Fibroblast of skin of right biceps (primary cell): ENCODE measurements at places on chromosomes 2 and 18.

GRCh38 chr18:49479381-49480137 lies 7.5 kb downstream of the C18orf32 start:
- DNase-seq = no peak

- DNase-seq = no peak
Measured at GRCh38 chr18:62085756-62086155, 101.1 kb downstream of the PIGN start.

- peak; percentile 70 for DNase-seq
Measured at GRCh38 chr2:85413592-85414420, 3.6 kb upstream of the CAPG start.

GRCh38 chr2:151526572-151527090 lies 116.9 kb downstream of the RIF1 start:
- DNase-seq = no peak

GRCh38 chr2:70921031-70921430 lies 14.7 kb upstream of the ATP6V1B1 start:
- no peak for DNase-seq

GRCh38 chr2:234566622-234567021 lies 69.7 kb upstream of the ARL4C start:
- DNase-seq = no peak

DNA sequence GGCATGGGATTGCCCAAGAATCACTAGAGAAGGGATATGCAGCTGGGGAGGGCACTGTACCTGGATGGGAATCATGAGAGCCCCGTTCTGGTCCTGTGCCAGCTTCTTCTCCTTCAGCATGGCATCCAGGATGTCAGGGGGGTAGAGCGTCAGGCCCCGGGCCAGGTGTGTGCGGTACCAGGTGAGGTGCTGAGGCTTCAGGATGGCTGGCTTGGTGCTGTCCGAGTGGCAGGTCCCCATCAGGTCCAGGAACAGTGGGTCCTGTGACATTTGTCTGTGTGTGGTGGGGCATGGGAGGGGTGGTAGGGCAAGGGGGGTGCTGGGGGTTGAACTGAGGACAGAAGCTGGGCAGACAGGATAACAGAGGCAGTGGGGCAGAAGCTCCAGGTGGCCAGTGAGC lies 13.2 kb downstream of the CFAP65 start:
- DNase-seq = no peak

- DNase-seq = peak; percentile 100
Measured at GRCh38 chr2:55862673-55863390, 60.8 kb downstream of the EFEMP1 start.

DNA sequence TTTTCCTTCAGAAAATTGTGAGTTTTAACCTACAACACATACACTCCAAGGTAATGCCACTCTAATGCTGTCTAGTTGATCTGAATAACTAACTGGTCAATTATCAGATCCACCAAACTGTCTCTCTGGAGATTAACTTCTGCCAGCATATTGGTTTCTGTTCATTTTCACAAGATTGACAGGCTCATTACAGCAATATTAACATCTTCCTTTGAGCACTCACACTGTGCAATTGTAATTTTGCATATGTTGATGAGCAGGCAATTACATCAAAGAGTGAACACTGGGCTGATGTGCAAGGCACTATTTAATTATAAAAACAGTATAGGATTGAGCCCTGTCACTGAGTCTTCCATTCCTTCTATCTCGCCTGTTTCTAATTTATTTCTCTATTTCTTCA lies 197.3 kb downstream of the SLC8A1 start:
- DNase-seq = no peak

DNA sequence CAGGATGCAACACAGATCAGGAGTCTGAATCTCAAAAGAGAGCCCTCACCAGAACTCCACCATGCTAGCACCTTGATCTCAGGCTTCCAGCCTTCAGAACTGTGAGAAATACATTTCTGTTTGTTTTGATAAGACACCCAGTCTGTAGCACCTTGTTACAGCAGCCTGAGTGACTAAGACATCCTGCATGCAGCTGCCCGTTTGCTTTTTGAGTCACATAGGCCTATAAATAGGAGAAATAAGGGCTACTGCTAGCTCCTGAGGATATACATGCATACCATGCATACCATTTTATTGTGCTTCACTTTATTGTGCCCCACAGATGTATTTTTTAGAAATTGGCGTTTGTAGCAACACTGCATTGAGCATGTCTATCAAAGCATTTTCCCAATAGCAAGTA lies 337.8 kb downstream of the CDH2 start:
- peak; percentile 94 for DNase-seq

- DNase-seq = no peak
Measured at GRCh38 chr2:62000538-62000937, 95.1 kb downstream of the COMMD1 start.

DNA sequence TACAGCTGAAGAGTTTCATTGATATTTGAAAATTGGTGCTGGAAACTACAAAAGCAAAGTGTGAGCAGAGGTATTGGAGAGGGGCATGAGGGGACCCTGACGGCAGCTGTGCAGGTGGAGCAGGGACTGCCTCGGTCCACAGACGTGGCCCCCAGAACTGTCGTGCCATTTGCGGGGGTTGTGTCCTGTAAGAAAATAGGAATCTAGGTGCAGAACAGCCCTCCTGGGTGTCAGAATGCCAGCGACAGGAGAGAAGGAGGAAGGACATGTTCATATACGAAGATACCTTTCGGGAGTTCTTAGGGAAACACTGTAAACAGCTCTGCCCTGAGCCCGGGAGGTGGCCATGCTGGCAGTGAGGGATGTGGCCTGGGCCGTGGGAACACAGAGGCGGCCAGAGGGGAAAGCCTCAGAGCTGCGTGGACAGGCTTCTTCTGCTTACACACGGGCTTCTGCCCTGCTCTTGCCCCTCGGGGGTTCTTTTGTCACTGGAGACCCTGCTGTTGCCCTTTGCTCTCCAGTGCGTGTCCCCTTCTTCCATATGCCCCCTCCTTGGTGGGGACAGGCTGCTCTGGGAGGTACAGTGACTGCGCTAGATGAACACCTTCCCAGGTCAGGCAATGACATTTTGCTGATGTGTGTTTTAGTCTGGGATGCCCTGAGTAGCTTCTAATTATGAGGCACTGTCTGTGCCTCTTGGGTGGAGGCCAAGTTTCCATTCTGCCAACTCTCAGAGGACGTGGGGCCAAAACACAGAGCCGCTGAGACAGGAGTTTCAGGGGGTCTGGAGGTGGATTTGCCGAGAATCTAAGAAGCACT lies 81.9 kb upstream of the TXNDC2 start:
- no peak for DNase-seq

DNA sequence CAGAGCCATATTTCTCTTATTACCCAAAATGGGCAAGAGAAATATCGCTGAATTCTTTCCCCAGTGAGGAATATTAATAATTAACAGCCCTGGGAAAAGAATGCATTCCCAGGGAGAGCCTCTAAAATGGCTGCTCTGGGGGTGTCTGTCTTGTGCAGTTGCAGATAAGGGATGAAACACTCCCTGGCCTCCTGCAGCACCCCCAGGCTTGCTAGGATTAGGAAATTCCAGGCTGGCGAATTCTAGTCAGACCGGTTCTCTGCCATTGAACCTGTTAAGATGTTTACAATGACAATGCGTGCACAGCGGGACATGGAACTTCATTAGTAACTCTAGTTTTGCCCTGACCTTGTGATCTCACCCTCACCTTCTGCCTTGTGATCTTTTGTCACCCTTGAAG lies 24.5 kb downstream of the MRPL30 start:
- DNase-seq = no peak

DNA sequence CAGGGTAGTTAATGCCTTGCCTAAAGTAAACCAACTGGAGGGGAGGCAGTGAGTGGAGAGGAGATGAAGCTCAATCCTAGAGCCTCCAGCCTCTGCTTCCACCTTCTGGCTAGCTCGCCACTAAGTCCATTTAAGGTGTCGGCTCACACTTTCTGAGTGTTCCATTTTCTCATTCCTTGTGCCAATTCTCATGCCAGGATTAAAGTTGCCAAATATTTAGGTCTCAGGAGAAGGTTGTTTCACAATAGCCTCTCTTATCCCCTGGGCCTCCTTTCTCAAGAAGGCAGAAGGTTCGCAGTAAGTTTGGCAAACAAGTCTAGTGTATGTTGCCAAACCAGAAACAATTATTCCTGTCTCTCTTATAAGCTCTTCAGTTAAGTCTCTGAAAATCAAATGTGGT lies 57.2 kb downstream of the TACR1 start:
- no peak for DNase-seq

DNA sequence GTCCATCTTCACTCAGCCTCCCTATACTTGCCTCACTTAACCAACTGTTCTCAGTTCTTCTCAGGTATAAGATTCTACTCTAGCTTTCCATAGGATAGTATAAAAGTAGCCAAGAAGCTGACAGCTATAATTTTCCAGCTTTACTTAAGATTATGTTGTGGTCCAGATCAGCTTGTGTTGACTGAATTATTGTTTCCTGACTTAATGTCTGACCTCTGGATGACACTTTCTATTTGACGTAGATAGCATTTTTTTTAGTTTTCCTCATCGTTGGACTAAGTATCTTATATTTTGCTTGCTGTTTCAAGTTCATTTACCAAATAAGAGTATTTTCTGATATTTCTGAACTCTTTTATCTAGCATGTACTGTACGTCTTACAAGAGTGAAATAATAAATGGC lies 1272.5 kb upstream of the CDH2 start:
- peak; percentile 49 for DNase-seq

DNA sequence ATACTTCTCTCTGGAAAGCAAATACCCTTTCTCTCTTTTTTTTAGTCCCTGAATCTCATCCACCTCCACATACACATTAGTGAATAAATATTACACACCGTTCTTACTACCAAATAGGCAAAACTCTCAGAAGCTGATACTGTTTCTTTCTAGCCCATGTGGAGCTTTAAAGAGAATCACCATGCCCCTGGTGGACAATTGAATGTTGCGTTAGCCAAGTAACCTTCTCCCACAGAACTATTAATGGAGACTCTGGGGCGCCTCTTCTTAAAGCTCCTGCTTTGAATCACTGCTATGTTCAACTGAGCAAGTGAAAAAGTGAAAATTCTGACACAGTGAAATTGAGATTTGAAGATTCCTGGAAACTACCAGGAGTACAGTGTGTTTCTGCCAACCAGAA lies 522.8 kb upstream of the CDH7 start:
- DNase-seq = no peak

DNA sequence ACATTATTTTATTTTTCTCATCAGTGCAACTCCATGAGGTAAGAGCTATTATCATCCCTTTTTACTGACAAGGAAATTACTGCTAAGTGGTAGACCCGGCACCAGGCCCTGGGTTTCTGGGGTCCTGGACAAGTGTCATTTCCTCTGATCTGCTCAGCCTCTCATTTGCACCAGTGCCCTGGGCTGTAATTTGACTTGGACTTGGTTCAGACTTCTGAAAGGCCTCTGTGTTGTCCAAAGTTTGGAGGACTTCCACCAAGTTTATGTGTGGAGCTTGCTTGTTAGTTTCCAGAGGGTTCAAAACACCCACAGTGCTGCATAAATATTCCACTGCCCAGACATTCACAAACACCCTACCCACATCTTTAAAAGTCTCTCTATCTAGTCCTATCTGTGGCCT lies 44.0 kb upstream of the PPP1CB start:
- no peak for DNase-seq

DNA sequence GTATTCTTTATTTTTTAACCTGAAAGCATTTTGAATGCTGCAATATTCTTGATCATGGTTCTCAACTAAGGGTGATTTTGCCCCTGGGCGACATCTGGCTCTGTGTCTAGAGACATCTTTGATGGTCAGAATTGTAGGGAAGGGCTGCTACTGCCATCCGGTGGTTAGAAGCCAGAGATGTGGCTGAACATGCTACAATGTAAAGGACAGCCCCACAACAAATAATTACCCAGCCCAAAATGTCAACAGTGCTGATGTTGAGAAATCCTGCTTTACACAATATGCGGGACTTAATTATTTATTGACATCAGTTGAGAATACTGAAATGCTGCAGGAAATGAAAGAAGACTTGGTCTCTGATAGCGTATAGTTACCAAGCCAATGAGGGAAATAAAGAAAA lies 37.5 kb upstream of the SERPINB2 start:
- DNase-seq = peak; percentile 34

GRCh38 chr2:181753686-181754085 lies 73.4 kb upstream of the NEUROD1 start:
- DNase-seq = no peak

GRCh38 chr2:189933041-189933440 lies 129.5 kb downstream of the MSTN start:
- no peak for DNase-seq

DNA sequence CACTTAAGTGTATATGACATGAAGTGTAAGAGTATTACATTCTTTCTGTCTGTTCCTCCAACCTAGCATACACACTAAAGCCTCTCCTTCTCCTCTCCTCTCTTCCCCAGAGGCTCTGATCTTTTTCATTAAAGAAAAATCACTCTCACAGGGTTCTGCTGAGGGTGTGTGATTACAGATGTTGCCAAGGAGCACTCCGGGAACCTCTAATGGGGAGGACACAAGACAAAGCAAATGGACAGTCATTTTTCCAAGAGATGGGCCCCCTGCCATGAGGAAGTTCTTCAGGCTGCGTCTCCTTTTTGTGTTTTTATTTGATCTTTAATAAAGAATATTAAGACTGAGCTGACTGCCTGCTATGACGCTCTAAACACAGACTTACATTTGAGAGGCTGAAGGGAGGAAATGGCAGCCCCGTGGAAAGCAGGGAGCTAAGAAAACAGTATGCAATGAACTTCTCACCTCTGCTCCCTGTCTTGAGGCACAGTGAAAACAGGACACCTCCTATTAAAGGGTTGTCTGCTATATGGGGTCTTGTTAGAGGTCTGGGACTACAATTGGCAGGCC lies 578.1 kb downstream of the PIK3C3 start:
- no peak for DNase-seq

DNA sequence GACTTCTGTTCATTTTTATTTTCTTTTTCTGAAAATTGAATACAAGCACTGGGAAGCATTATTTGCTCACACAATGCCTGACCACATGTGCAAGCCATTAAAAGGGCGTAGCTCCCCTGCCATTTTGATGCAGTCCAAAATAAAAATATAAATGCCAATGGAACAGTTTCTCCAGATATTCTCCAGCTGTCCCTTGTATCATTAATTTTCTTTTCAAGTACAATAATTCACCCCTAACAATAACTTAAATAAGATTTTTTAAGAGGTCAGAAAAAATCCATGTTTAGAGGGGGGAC lies 168.0 kb downstream of the TMEFF2 start:
- DNase-seq = no peak

DNA sequence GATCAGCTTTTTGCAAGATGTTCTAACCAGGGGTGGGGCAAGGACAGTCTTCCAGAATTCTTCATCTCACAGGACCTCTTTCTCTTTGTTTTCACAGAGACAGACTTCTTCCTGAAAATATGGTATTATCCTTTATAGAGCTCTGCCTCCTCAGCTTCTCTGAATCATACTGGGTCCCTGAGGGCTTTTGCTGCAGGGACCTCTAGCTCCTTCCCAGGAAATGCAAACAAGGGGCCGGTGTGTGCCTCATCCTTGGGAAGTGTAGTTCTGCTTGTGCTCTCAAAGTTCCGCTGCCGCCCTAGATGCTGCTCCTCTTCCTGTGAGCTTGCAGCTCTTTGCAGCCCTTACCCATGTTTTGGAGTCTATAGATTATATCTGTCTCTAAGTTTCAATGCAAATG lies 99.5 kb upstream of the NPAS2 start:
- DNase-seq = no peak
